T follicular helper cell (primary cell): ENCODE measurements at places on chromosomes 6 and 20.

DNA sequence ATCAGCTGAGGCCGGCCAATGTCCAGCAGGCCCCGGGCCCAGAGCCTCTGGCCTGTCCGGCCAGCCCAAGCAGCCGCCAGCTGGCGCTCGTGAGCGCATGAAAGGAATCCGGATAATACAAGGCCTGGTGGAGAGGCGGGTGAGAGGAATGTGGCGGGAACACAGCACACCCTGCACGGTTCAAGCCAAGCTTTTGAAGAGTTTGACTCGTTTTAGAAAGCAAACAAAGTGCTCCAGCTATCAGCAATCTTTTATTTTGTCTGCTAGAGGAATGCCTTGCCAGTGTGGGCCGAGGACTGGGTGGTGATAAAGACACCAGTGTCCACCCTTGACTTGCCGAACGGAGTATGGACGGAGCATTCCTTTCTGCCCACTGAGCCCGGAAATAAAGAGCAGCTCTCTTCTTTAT lies 9.3 kb upstream of the NEDD9 start:
- no peak for DNase-seq

DNA sequence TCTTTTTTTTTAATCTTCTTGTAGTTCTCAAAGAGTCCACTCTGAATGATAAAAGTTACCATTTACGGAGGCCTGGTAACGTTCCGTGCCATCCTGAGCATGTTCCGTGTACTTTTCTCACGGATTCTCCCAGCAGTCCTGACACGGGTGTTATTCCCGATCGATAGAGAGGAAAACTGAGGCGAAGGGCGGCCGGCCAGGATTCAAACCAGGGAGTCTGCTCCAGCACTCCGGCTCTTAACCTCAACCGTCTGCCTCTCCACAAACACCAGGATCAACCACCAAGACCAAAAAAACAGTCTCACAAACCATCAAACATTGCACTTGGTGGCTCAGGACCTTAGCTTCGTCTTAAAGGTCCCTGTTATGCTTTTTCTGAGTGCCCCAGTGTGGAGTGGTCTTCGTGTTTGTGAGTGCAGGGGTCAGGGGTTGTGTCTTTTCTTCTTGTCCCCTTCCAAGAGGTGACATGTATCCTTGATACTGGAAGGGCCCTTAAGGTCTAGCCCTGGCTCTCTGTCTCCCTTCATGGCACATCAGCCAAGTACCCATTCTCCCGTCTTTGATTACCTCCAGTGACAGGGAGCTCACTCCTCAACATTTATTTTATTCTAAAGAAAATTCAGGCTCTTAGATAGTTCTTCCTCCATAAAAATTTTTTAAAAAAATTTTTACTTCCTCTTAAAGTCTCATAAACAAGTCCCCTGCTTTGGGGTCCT lies 35.1 kb downstream of the SRC start:
- no peak for DNase-seq

DNA sequence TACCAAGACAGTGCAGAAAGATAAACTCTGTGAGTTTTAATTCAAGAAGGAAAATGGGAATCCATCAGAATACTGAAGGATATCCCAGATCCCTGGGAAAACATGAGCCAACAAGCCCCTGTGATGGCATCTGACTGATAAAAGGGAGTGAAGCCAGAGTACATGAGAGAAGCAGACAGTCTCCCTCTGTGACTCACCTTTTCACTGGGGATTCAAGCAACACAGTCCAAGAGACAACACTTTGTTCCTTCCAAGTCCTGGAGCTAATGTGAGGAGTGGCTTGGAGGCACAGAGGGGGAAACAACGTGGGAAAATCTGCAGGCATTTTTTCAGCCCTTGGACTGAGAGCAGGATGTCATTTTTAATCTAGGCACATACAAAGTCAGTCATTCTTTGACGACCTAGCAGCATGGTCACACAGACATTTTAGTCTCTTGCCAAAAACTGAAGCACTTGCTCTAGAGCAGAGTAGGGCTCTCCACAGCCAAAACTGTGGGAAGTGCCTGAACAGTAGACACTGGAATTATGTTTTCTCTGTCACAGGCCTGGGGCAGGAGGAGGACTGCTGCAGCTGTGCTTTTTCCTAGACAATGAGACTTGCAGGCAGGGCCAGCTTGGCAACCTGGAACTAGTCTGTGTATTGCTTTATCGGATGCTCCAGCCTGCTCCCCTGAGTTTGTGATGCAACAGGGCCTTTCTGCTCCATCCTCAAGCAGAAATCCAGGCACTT lies 465.0 kb upstream of the GJE1 start:
- DNase-seq, result no peak

DNA sequence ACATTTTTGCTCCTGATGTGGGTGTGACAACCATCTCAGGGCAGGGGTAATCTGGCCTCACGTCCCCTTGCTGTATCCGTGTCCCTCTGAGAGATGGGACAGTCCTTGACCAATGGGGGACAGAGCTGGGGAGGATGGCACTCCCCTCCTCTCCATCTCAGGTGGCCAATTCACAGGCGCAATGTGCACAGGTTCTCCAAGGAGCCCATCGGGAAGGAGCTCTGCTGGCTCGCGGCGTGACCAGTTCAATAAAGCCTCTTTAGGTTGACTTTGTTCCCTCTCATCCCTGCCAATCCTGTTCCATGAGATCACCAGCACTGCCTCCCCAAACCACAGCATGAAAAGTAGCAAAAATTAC lies 196.3 kb upstream of the SLC24A3 start:
- no peak for DNase-seq

DNA sequence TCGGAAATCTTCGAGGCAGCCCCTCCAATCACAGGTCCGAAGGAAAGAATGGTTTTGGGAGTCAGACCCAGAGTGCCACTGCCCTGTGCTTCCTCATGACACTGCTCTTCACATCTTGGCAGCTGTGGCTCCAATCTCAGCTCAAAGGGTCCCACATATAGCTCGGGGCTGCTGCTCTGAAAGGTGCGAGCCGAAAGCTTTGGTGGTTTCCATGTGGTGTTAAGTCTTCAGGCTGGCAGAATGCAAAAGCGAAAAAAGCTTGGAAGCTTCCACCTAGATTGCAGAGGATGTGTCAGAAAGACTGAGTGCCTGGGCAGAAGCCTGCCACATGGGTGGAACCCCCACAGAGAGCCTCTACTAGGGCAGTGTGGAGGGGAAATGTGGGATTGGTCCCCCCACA lies 314.3 kb upstream of the CHD6 start:
- no peak for DNase-seq

DNA sequence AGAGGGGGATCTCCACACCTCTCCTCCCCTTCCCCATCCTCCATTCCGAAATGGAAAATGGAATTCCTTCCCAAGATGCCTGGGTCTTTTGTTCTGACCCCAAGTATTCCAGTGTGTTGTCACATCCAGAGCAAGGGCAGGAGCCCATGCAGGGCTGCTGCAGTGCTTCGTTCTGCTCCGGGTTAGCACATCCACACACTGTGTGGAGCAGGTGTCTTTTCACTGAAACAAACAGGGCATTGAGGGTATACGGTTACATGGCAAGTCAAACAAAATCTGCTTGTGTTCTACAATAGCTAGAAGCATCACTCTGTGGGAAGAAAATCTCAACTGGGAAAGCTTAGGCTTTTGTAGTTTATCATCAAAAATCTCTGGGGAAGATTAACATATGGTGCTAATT lies 56.9 kb downstream of the LYRM2 start:
- DNase-seq, result no peak

DNA sequence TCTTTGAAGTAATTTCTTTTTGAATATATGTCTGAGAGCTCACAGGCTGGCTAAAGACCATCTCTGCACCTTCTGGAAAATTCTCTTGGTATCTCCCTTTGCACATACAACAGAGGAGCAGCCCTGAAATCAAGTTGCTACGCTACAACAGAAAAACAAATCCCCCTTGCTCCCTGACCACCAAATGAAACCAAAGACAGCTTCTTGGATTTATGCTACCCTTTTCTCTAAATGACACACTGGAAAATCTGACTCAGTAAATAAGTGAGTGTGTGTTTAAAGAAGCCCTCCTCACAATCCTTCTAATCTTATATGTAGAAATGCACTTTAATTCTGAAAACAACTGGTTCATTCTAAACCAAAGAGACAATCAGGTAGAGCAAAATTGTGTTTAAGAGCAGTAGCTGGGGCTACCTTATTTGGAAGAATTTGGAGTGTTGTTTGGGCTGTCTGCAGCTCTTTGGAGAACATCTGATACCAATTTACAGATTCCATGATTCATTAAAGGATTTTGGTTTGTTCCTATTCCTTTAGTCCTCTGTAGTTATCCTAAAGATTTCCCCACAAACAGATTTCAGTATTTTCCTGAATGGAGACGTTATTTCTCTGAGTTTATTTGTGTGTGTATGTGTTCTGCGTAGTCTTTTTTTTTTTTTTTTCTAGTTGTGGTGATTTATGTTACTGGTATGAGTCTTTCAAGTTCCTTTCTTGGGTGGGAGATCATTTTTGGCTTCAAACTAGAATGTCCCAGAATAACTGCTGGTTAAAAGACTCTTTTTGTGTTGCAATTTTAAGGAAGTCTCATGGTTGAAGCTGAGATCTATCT lies 36.4 kb upstream of the UTRN start:
- DNase-seq, result no peak

- DNase-seq, result no peak
Measured at GRCh38 chr20:25051386-25052155, 6.4 kb downstream of the ACSS1 start.
